Frontal cortex (tissue), 4 donors: ENCODE measurements at places on chromosomes 6 and 20. TPM values are rescaled to one million over a fixed set of nuclear protein-coding genes. Genes with fewer than 3 reads are reported as not detected.

The TFAP2D gene
- 2.9 TPM for total RNA-seq

The FOXA2 gene
- not detected for total RNA-seq

The OR2J2 gene
- total RNA-seq = not detected

The MYCT1 gene
- 4.5 TPM for total RNA-seq

The SLC35D3 gene
- total RNA-seq = 0.82 TPM

The KHDC1L gene
- 1.2 TPM for total RNA-seq

The CDH4 gene
- 22.8 TPM for total RNA-seq

The LINC00237 gene
- 0.82 TPM for total RNA-seq

The CALHM4 gene
- not detected for total RNA-seq

The CYP39A1 gene
- 2.9 TPM for total RNA-seq

The CLDN20 gene
- not detected for total RNA-seq

The OOEP gene
- total RNA-seq = not detected

The ABHD16A gene
- 41.6 TPM for total RNA-seq
